ENCODE measurements at places on chromosomes 7 and 10.

GRCh38 chr10:75773231-75773780 is 341.9 kb downstream of the LRMDA start:
- DNase-seq, result no peak

- no peak for DNase-seq
These were observed 764.0 kb upstream of the GHITM start for GRCh38 chr10:83375274-83375673.

DNA sequence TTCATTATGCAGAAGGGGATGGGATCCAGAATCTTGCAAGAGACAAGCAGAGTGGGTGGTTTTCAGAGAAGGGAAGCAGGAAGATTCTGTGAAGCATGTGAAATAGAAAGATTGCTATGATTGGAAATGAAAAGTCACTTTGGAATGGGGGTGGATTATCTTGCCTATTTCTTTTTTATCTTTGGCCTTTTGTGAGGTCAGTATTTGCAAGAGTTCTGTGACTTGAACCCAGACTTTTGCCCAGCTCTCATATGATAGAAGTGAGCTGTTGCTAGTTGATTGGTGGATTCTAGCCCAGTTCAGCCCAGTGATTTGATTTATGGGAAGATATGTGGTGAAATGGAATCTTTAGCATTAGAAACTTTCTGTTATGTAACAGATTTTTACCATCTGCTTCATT is 17.1 kb downstream of the ENTPD7 start:
- no peak for DNase-seq

DNA sequence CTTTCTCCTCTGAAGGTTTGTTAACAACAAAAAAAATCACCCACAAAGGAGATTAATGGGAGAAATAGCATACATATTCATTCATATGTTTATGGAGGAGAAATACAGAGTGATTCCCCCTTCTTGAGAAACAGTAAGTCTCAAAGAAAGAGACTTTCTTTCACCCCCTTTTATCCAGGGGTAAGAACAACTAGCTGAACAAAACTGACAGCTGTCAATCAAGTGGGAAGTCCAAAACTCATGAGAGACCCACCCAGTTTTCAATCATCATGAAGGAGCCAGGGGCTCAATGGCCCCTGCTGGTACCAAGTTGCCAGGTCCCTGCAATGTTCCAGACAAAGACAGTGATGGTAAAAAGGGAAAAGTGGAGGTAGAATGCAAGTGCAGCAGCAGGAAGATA is 1.9 kb upstream of the CYP3A43 start:
- no peak for DNase-seq

- DNase-seq, result no peak
These were observed 350.0 kb downstream of the CRPPA start for GRCh38 chr7:16071246-16071857.

- no peak for DNase-seq
These were observed 162.8 kb downstream of the ELMO1 start for GRCh38 chr7:37285706-37286453.

DNA sequence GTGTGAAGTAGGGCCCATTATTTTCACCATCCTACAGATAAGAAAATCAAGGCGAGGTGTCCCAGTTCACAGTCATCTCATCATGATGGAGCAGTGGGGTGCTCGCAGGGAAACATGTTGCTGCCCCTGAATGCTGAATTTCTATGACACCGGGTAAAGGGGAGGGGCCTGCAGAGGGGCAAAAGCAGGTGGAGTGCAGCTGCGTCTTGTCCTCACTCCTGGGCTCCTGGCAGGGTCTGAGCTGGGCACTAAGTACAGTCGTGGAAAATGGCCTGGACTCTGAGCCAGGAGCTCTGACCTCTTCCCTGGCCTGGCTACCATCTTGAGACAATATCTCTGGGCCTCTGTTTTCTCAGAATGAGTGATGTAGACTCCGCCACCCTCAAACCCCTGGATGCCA is 253.1 kb upstream of the PITRM1 start:
- no peak for DNase-seq

GRCh38 chr10:70381471-70382421 is 679 bp downstream of the LRRC20 start:
- DNase-seq, result peak; percentile 44

DNA sequence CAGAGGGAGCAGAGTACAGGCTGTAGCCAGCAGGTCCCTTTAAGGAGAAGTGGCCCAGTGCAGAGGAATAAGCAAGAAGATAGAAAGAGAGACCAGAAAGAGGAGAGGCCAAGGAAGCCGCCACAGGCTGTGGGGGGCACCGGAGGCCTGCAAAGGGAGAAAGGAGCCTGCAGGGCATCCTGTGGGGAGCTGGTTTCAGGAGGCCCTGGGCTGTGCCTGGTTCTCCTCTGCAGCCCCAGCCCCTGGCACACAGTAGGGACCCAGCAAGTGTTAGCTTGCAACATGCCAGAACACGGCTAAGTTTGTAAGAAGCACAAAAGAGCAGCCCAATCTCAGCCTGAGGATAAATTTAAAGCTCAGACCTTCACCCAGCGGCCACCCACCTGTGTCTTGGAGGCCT is 12.3 kb upstream of the C10orf71 start:
- no peak for DNase-seq

GRCh38 chr7:33201821-33202220 is 72.5 kb downstream of the BBS9 start:
- DNase-seq, result no peak

GRCh38 chr7:74355091-74355490 is 65.9 kb downstream of the CLIP2 start:
- DNase-seq, result no peak

DNA sequence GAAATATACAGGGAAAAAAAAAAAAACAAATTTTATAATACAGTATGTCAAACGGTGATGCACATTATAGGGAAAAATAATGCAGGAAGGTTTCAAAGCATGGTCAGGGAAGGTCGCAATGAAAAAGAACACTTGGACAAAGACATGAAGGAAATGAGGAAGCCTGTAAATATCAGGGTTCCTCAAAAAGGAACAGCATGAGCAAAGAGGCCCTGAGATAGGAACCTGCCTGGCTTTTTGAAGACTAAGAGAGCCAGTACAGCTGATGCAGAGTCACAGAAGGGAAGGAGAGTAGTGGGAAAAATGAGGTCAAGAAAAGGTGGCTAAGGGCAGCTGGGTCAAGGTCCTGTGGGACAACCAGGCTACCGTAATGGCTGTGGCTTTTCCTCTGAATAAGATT is 1.9 kb downstream of the VPS41 start:
- no peak for DNase-seq

GRCh38 chr10:18737236-18737635 is 78.0 kb downstream of the ARL5B start:
- no peak for DNase-seq

GRCh38 chr7:96033009-96033598 is 260.8 kb downstream of the DYNC1I1 start:
- DNase-seq, result no peak

GRCh38 chr10:120962756-120963593 is 111.8 kb downstream of the WDR11 start:
- DNase-seq, result no peak

GRCh38 chr7:148095066-148095465 is 495.5 kb upstream of the C7orf33 start:
- no peak for DNase-seq

- no peak for DNase-seq
These were observed 38.6 kb downstream of the ZNF25 start for GRCh38 chr10:37937864-37938263.

GRCh38 chr10:28242555-28243204 is 60.2 kb downstream of the MPP7 start:
- DNase-seq, result no peak

Data from cortex of kidney (tissue), 1 donor.